PC-9 (cell line): ENCODE measurements at places on chromosomes 13 and 19. TPM values are rescaled to one million over a fixed set of nuclear protein-coding genes. Genes with fewer than 3 reads are reported as not detected.

DNA sequence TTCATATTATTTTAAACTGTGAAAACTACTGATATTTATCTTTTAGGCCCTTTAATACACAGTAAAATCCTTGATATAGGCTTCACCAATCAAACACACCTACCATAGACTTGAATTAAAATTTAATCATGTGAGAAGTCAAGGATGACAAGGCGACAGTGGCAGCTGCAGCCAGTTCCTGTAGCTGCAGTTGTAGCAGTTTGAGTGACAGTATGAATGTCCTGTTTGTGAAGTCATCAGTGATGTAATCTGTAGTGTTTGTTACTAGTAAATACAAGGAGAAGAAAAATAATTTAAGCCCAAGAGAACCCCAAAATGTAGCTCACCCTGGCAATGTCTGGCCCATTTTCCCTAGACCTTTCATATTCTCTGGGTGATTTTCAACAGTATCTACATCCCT, 897.0 kb downstream of the SLITRK6 start:
- no peak overlapping the region for H3K4me3 ChIP-seq
- no peaks in the 10 kb centered on the region for H3K36me3 ChIP-seq
- no peak overlapping the region for H3K27ac ChIP-seq
- no peak for DNase-seq
- no peaks in the 10 kb centered on the region for H3K4me1 ChIP-seq

- no peaks in the 10 kb centered on the region for H3K36me3 ChIP-seq
- no peak overlapping the region for H3K27ac ChIP-seq
- DNase-seq = no peak
- no peaks in the 10 kb centered on the region for H3K4me1 ChIP-seq
- H3K27me3 ChIP-seq = peaks cover 47% of the 10 kb centered on the region
These were observed 47.5 kb upstream of the ZNF43 start for GRCh38 chr19:21883516-21883915.

DNA sequence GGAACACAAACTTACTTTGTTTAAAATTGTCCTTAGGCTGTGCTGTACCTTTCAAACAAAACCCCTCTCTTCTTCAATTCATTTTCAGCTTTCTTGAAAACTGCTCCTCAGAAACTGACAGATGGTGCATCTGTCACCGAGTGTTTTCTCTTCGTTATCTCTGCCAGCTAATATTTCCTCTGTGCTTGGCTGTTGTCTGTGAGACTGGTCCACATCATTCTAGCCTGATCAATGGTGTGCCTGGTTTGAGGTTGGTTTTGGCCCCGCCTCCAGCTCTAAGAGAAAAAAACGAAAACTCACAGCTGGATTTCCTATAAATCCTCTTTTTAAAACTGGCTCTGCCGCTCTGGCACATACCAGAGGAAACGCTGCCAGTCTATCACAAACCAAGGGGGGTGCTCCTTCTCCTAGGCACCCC, 79.7 kb downstream of the STARD13 start:
- H3K36me3 ChIP-seq = 0 out of 2 replicates have a peak, but pooled peaks cover 4% of the 10 kb centered on the region
- DNase-seq = no peak
- H3K4me1 ChIP-seq = peaks cover 23% of the 10 kb centered on the region
- H3K27me3 ChIP-seq = no peaks in the 10 kb centered on the region
- H3K4me3 ChIP-seq = no peak overlapping the region

The CLEC4G gene
- total RNA-seq = not detected in 2 replicates

- H3K36me3 ChIP-seq = no peaks in the 10 kb centered on the region
- no peak overlapping the region for H3K27ac ChIP-seq
- DNase-seq = no peak
These were observed 30.9 kb downstream of the ALOX5AP start for GRCh38 chr13:30766231-30766630.
